Activated naive CD8-positive, alpha-beta T cell treated with anti-CD3 and anti-CD28 coated beads, Interleukin-2, amount 10 ng/mL, durations not matched to agents 7 days and 5 days (primary cell): ENCODE measurements at places on chromosomes 5 and 9.

- DNase-seq: no peak
Measured at GRCh38 chr9:114369216-114370130, 18.3 kb downstream of the AKNA start.

- no peak for DNase-seq
Measured at GRCh38 chr5:64685866-64686265, 4.4 kb upstream of the SHISAL2B start.

DNA sequence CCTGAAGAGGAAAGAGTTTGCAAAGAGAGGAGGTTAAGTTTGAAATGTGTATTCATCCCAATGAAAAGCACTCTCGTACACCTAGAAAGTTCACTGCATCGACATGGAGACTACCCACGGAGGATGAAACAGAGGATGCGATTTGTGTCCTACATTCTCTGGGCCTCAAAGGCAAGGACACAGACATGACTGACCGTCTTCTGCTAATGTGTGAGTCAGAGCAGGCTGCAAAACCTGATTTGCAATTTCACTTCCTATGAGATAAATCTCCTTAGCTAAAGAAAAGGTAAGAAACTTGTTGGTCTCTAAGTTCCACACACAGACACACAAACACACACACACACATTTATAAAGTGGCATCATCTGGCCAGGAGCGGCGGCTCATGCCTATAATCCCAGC lies 98.6 kb downstream of the GNAQ start:
- DNase-seq: no peak

GRCh38 chr5:68431186-68431585 lies 215.6 kb downstream of the PIK3R1 start:
- DNase-seq: no peak
